ENCODE measurements at places on chromosomes 2 and 18. TPM values are rescaled to one million over a fixed set of nuclear protein-coding genes. Genes with fewer than 3 reads are reported as not detected.

Gene FOXD4L1
- not detected for total RNA-seq

Gene SPATA3
- total RNA-seq, result not detected

Gene EIF2AK2
- 6.8 TPM for total RNA-seq

Gene UCN
- total RNA-seq, result not detected

Gene AKAIN1
- total RNA-seq, result not detected

Gene MTHFD2
- total RNA-seq, result 133 TPM

Gene CTLA4
- not detected for total RNA-seq

Gene CPO
- total RNA-seq, result 0.62 TPM

Gene AGXT
- not detected for total RNA-seq

Gene MTCL1
- 0.43 TPM for total RNA-seq
